Activated CD4-positive, alpha-beta T cell treated with anti-CD3 and anti-CD28 coated beads, Interleukin-2, amount 10 ng/mL, durations not matched to agents 7 days and 5 days (primary cell): ENCODE measurements at places on chromosomes 12 and 14.
A peak's percentile ranks its signal among the peaks of the same experiment; 100 is the strongest.

- DNase-seq: no peak
These were observed 717 bp downstream of the WNT10B start for GRCh38 chr12:48970702-48971334.

DNA sequence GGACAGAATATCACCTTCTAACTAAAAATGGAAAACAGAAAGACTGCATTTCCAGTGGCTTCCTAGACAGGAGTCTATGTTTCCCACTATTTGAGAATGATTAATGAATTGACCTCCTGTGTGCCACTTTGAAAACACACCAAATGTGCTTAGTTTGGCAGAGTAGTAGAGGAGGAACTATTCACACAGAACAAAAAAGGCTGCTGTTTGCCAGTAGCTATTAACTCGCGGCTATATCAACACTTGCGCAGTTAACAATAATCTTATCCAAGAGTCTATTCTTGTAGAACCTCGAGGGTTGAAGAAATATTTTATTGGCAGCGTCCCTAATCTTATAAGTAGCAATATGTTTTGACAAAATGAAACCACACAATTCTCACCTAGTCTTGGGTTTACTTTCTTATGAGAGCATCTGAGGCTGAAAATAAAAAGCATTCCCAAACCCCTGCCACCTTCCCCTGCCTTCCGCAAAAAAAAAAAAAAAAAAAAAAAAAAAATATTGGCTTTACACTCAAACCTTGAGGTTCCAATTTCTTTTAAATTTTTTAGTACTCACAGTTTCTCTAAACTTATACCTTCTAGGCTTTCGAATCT lies 127.3 kb upstream of the FLRT2 start:
- no peak for DNase-seq

DNA sequence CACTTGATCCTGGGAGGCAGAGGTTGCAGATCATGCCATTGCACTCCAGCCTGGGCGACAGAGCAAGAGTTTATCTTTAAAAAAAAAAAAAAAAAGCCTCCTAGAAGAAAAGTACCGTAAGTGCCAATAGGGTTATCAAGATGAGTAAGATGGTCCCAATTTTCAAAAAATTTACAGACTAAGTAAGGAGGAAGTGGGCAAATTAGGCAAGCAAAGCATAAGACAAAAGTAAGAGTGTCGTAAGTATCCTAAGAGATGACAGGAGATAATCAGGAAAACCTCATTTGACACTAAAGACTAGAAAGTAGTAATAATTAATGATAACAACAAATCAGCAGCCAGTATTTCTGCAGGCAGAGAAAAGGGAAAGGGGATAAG lies 12.2 kb downstream of the PYM1 start:
- no peak for DNase-seq

DNA sequence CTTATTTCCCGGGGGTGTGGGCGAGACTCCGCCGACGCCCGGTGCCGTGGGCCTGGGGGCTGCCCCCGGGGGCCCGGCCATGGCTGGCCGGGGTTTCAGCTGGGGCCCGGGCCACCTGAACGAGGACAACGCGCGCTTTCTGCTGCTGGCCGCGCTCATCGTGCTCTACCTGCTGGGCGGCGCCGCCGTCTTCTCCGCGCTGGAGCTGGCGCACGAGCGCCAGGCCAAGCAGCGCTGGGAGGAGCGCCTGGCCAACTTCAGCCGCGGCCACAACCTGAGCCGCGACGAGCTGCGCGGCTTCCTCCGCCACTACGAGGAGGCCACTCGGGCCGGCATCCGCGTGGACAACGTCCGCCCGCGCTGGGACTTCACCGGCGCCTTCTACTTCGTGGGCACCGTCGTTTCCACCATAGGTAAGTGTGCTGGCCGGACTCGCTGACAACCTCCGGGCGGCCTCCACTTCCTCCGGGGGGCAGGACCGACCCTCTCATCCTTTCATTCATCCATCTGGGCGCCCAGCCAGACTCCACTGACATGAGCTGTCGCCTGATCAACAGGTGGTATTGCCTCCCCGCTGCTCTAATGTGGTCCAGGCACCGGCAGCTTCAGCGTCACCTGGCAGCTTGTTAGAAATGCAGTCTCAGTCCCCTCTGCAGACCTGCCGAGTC lies 467 bp downstream of the KCNK13 start:
- DNase-seq: no peak

DNA sequence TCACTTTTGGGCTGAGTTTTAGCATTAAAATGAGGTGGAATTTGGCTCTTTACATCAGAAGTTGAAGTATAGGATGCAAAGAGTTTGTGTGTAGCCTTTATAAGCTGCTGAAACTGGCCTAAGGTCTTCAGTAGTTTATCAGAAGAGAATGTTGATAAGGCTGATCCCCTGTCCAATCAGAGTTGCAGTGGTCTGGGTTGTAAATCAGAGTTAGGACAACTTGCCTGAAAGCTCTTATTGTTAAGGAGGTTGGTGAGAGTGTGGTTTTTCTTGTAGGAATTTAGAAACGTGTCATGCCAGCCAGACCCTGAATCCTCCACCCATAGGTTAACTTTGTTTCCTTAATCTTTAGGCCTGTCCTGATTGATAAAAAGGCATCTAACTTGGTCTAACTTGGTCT lies 143.5 kb downstream of the ST8SIA1 start:
- no peak for DNase-seq

DNA sequence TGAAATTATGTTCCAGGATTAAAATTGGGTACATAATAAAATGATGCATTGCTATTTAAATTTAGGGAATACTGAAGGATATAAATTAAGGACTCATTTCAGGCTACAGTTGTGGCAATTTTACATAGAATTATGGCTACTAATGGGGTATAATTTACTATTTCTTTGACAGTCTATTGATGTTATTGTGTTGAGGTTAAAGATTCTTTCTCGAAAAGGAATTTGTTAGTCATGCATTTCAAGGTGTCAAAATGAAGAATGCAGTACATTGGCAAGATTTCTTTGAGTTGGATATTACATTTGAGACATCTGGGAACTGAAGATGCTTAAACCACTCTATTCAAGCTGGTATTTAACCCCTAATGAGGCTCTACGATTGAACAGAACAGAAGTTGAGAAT lies 28.3 kb downstream of the SLC5A8 start:
- no peak for DNase-seq

DNA sequence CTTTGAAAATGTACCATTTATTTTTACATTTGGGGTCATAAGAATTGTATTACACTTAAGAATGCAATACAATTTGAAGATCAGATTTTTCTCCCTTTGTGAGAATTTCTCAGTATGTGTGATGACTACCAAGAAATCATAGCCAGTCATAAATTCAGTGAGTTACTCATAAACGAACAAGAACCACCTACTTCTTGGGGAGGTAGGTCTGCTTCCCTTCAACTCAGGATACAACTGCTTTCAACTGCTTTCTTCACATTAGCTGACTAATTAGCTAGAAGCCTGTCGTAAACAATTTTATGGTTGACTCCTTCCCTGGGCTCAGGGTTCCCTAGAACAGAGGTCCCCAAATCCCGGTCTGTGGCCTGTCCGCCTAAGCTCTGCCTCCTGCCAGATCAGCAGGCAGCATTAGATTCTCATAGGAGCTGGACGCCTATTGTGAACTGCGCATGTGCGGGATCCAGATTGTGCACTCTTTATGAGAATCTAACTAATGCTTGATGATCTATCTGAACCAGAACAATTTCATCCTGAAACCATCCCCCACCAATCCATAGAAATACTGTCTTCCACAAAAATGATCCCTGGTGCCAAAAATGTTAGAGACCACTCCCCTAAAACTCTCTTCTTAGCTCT lies 3.7 kb downstream of the ANG start:
- DNase-seq: no peak

DNA sequence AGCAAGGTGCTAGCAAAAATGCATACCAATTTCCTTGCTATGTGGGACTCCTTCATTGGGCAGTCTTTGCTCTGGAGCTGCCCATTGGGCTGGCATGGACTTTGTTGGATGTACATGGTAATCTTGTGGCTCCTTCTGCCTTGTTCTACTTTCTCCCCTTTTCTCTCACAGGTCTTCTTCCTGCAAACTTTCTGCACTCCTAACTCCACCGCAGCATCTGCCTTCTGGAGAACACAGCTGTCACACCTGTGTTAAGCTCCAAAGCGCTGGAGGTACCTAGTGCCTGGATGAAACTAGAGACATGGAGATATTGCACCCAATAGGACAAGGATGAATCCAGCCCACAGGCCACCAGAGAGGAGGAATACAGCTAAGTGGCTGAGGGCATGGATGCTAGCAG lies 60.7 kb upstream of the CCND2 start:
- DNase-seq: no peak

DNA sequence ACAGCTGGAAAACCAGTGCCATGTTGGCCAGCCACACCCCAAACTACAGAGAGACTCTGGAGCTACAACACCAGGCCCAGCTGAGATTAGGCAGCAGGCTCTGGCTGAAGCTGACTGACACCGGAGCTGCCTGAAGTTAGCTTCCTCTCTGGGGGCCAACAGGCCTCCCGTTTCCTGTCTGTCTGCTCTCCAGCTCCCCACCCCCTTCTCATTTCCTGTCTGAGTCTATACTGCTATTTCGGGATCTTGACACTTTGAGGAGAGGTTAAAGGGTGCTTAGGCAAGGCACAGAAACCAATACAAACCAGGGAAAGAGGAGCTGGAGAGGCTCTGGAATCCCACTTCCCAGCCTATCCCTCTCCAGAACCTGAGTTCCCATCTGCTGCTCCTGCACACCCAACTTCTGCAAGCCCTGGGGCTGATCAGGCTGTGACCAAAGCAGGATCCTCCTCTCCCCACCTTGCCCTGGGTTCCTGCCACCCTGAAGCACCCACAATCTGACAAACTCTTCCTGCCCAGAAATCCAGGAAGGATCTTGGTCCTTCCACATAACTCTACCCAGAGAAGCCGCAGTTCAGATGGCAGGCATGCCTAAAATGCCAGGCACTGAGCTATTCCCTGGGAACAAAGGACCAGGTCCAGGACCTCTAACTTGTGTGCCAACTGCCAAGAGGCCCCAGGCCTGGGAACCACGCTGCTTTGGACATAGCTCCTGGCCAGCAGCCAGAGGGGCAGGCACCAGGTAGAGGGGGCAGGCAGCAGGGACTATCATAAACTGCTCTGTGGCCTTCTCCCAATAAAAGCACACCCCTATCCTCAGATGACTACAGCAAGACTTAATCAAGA lies 39.9 kb downstream of the PRPF40B start:
- peak; percentile 85 for DNase-seq

- DNase-seq: no peak
These were observed 68.9 kb upstream of the BBS10 start for GRCh38 chr12:76417116-76417515.

DNA sequence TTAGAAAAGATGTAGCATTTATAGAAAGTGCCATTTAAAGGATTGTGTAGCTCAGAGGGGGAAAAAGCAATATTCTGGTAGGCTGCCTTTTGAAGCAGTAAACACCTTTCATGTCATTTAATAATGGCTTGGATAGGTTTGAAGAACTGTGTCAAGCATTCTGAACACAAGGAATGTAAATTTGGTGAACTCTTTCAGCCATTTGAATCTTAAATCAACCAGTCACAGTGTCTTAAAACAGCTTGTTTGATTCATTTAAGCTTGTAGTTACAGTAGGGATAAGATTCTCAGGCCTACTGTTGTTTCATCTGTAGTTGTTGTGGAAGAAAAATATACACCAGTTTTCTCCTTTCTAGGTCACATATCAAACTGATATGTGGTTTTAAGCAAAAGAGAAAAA lies 299.4 kb upstream of the NOVA1 start:
- DNase-seq: no peak

DNA sequence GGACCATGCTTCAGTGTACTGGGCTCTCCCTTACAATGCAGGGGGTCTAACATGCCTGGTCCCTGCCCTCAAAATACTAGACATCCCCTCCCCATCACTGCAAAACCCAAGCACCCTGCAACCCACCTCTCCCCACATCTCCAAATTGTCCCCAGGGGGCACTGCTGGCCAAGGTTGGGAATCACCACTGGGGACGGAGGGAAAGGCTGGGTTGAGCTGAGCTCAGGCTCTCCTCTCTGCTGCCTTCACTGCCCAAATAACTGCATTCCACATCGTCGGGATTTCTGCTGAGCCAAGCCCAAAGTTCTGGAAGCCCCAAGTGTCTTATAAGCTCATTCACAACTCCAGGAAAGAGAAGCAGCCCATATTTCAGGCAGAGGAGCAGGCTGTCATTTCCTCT lies 69.6 kb downstream of the NT5DC3 start:
- no peak for DNase-seq
